AG04449 (cell line): ENCODE measurements at places on chromosomes 13 and 19.

DNA sequence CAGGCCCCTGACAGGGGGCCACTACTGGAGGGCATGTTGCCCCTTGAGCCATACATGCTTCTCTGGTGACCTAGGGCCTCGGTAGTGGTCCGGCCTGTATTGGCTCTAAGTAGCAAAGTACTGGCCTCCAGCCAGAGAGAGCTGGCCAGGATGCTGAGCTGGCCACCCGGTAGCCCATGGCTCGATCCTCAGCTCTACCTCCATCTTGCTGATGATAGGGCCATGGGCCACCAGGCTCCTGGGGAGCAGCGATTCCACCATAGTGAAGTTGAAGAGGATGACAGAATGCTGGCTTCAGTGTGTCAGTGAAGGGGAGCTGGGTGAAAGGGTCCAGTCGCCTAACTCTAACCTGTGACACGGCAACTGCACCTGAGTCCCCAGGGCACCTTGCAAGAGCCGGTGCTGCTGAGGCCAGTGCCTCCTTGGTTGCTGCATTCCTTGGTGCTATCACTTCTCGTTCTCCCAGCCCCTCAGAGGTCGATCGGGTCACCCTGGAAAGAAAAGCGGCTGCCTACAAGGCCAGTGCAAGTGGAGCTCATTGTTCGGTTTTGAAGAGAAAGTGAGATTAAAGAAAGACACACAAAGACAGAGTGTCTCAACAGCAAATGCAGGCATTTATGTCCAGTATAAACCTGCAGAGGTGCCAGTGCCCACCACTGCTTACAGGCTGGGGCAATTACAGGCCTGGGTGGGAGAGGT is 5.0 kb downstream of the FPR3 start:
- no peak for DNase-seq

GRCh38 chr13:79447741-79448140 is 33.2 kb upstream of the NDFIP2 start:
- DNase-seq, result no peak

DNA sequence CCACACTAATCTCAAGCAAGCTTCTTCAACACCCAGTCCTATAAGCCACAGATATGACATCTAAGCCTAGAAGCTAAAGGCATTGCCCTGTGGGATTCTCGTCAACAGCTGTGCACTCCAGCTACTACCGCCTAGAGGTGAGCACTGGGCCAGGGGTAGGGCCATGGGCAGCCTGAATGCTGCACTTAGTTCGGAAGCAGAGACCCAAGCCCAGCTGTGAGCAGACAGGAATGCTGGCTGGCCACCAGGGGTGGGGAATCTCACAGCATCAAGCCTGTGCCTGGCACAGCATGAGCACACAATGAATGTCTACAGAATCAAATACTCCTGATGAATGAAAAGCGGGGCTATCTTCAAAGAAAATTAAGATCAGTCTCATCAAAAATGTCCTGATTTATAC is 167.5 kb upstream of the UBL3 start:
- DNase-seq, result no peak

GRCh38 chr19:8611877-8612806 is 1.6 kb upstream of the ADAMTS10 start:
- DNase-seq, result no peak

DNA sequence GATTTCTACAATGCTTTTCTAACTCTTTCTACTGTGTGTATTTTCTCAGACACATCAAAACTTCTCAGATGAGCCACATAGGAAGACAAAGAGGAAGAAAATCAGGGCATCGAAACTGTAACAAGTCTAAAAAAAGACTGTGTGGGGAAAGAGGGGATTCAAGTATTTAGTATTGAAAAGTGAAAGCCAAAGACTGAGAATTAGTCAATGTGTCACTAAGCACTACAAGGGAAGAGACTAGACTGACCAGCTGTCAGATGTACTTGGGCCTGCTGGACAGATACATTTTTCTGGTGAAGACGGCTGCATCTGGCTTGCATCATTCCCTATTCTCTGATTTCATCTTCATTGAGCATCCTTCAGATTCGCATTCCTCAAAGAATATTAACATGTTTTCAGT is 25.4 kb downstream of the COMMD6 start:
- no peak for DNase-seq
